ENCODE measurements at places on chromosomes 1 and 21.

DNA sequence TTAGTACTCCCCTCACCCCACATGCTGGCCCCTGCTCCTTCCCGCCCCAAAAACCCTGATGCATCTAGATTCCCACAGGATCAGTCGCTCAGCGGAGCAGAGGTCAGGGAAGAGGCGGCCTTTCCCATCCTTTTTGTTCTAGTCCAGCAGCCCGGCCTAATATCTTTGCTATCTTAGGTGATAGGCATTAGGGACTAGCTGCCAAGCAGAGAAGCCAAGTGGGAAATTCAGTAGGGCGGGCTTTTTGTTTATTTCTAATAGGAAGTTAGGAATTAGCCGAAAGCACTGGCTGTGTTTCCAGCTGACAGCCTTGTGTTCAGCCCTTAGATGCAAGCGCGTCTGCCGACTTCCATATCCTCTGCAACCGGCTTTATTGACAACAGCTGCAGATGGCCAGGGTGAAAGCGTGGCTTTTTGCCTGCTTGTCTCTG, 59.0 kb upstream of the BCAR3 start:
- no peak for DNase-seq

- no peak for DNase-seq
These were observed 8.9 kb upstream of the RNF187 start for GRCh38 chr1:228478326-228478725.

DNA sequence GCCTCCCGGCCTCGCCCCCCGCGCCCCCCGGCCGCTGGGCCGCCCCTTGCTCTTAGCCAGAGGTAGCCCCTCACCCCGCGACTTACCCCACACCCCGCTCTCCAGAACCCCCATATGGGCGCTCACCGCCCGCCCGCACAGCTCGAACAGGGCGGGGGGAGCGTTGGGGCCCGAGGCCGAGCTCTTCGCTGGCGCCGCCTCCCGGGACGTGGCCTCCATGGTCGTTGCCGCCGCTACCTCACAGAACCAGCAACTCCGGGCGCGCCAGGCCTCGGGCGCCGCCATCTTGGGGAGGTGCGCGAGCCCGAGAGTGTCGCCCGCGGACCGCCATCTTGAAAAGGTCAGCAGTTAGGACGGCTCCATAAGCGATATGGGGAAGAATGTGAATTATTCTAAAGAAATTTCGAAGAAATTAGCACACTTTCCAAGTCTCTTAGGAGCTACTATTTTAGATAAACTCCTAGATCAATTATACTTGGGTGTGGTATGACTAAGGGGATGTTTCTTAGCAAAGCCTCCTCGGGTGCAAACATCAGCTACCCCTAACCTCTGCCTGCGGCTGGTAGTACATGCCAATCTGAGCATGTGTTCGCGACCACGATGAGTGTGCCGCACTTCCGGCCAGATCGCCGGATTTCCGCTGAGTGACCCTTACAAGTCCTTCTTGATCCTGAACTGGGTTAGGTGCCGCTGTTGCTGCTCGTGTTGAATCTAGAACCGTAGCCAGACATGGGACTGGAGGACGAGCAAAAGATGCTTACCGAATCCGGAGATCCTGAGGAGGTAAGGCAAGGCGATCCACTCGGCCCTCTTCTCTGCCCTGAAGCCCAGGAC, at the start of the genes LRRC41 and UQCRH:
Gene LRRC41, minus strand, starts transcription at position 579 of the 834 bp plus-strand sequence. Its CDS starts 294 bp downstream, at position 285.
Gene UQCRH, plus strand, starts transcription at position 661 of the 834 bp plus-strand sequence. Its CDS starts 69 bp downstream, at position 730.
- peak; percentile 92 for DNase-seq

DNA sequence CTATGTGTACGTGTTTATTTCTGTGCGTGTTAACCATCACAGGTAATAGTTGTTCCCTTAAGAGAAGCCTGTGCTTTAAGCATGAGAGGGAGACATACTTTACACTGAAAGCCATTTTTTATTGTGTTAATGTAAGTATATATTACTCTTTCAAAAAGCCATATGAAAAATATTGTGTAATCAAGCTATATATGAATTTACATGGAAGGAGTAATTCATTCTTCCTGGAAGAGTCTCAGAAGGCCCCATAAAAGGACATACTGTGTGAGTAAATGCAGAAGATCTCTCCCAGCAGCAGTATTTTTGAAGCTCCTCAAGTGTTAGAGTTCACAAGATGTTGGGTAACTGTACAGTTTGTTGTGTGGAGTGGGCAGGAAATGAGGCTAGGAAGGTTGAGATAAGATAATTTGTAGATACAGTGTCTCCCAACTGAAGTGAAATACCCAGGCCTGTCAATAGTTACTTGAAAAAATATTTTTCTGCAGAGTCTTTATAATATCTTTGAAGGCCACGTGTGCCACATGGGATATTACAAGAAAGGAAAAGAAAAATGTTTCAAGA, 138.3 kb downstream of the PTGER3 start:
- no peak for DNase-seq

DNA sequence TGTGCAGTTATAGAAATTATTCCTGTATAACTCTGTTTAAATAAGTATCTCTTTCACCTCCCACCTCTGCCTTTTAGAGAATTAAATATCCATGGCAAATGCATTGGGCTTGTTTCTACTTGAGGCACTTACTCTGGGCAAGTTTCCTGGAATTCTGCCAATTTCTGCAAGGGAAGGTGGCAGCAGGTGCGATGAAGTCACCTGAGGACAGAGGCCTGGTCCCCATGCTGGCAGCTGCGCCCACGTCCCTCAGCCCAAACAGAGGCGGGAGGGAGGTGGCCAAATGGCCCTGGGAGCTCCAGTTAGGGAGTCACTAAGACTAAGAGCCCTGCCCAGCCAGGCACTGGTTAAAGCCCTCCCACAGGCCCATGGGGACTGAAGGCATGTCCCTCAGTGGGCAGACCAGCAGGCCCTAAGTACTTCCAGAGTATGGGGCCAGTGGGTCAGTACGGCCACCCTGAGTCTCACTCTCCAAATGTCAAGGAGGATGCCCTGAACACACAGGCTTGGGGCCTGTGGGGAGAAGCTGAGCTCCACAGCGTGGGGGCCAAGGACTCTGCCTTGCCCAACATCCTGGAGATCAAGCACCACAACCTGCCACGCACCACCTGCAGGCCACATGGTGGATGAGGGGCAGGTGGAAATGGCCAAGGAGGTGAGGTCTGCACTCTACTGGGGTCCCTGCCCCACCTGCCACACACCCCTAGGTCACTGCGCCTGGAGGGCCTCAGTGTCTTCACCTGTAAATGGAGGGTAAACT, 19.4 kb downstream of the ACOT7 start:
- no peak for DNase-seq

- DNase-seq = no peak
These were observed 251.6 kb upstream of the DUSP10 start for GRCh38 chr1:221993444-221993948.

- no peak for DNase-seq
These were observed 6.6 kb downstream of the LDLRAD2 start for GRCh38 chr1:21818656-21819055.

Data from anterior cingulate cortex (tissue), 58 donors.